ENCODE measurements at places on chromosomes 7 and 10.

DNA sequence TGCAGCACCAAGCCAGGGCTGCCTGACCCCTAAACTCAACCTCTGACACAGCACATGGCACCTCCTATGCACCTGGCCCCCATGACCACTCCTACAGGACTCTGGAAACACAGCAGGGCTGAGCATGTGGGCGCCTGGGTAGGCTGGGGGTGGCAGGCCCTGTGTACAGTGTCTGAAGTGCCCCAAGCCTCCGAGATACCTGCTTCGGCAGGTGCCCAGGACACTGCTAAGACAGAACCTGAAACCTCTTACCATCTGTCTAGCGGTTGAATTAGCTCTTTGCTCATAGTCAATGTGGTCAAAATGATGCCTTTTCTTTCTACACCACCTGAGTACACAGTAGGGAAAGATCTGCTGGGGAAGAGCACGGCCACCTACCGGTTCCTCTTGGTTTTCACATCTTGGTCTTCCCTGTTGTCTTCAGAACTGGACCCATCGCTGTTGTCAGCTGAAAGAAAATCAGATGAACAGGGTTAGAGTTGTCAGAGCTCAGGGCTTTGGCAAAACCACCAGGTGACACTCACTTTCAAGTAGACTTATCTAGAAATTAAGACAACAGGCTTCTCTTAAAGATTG is 177.4 kb downstream of the TCERG1L start:
- no peak for DNase-seq

GRCh38 chr10:132524443-132525285 is 12.9 kb upstream of the INPP5A start:
- DNase-seq, result no peak

GRCh38 chr10:82660986-82661385 is 786.0 kb downstream of the NRG3 start:
- DNase-seq, result no peak

- DNase-seq, result peak; percentile 87
Measured at GRCh38 chr10:132023092-132023811, 41.5 kb upstream of the BNIP3 start.

GRCh38 chr7:96670338-96671289 is 39.0 kb downstream of the SEM1 start:
- no peak for DNase-seq

DNA sequence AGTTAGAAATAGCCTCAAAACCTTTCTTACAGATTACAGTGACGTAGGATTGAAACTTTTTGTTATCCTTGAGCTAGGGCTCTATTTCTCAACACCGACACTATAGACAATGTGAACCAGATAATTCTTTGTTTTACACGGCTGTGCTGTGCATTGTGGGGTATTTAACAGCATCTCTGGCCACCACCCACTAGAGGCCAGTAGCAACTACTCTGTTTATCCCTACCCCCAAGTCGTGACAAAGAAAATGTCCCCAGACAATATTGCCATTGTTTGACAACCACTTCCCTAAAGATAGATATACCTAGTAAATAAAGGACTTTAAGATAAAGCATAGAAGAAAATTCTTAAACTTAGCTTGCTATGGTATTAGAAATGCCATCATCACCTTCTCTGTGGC is 359.6 kb downstream of the ARL4A start:
- no peak for DNase-seq

DNA sequence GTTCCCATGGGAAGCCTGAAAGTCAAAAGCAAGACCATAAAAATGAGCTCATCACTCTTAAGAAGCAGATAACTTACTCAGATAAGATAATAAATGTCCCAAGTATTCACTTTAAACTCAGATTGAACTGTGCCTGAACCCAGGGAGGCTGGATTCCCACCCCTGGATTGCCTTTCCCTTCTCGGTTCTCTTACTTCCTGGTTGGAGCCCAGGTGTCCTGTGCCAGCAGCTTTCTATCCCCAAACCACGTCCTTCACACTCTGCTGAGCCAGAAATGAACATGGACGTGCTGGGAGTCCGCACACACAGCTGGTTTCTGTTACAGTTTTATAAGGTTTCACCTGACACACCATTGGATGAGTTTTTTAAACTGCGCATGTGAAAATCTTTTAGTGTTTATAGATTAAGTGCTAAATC is 636.2 kb upstream of the IGFBP3 start:
- DNase-seq, result no peak

GRCh38 chr10:75098902-75099673 is 12.4 kb upstream of the SAMD8 start:
- DNase-seq, result no peak

GRCh38 chr10:127908106-127908958 is 1.4 kb downstream of the PTPRE start:
- no peak for DNase-seq

- DNase-seq, result no peak
Measured at GRCh38 chr7:315516-316265, 25.7 kb downstream of the FOXL3 start.

DNA sequence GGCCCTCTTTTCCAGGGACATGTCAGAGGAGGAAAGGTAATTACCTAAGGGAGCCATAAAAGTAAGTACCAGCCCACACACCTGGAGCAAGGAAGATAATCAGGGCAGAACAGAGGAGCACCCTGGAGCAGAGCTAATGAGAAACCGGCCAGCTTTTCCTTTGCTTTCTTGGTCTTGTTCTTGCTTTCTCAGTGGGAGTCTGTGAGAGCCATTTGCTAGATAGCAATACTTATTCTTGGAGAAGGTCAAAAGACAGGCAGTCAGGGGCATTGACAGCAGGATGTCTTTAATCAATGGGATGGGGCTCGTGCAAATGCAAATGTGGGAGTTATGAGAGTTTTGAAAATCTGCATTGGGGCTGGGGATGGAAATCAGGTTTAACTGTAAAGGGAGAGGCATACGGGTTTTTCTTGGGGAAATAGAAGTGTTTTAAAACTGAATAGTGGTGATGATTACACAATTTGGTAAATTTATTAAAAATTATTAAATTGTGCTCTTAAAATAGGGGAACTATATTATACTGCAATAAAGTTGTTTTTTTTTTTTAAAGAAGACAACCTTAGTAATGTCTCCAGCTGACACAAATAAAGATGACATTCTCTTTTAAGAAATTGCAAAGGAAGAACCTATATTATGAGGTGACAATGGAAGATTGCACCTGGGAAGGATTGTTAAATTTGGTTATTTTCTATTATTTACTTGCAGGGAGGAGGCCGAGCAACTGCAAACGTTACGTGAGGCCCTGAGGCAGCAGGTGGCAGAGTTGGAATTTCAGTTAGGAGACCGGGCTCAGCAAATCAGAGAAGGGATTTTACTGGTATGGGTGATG is 35.6 kb upstream of the PPP1R17 start:
- no peak for DNase-seq

- DNase-seq, result no peak
Measured at GRCh38 chr10:42969909-42970308, 107.0 kb upstream of the RET start.

DNA sequence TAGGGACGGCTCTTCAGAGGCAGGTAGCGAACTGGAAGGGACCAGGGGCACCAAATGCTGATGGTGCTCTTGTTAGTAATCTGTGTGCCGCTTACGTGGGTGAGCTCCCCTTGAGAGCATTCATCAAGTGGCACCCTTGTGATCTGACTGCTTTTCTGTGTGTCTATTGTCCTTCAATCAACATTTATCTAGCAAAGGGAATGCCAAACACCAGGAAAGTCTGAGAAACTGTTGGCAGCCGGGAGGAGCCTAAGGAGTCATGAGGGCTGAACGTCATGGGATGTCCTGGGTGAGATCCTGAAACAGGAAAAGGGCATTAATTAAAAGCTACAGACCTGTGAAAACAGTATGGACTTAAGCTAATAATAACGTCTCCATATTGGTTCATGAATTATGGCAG is 733.1 kb downstream of the TYW1 start:
- no peak for DNase-seq

DNA sequence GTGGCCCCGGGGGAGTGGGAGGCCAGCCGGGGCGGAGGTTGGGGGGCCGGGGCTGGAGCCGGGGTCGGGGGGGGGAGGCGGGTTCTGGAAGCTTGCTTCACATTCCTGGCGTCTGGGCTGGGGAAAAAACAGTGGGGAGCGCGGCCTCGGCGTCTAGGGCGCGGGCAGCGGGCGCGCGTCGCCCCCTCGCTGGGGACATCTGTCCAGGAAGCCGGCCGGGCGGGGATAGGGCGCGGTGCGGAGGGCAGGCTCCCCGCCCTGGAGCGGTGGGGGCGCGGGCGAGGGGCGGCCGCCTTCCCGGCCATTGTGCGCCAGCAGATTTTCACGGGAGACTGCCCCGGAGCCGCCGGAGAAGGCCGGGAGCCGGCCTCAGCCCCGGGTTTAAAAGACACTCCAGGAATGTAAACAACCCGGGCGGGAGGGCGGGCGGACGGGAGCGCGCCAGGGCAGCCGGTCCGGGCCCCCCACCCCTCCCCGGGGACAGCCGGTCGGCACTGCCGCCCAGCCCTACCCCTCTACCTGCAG is 1.4 kb downstream of the ZMIZ1 start:
- DNase-seq, result peak; percentile 46

GRCh38 chr10:1267568-1267967 is 211.4 kb downstream of the WDR37 start:
- no peak for DNase-seq

DNA sequence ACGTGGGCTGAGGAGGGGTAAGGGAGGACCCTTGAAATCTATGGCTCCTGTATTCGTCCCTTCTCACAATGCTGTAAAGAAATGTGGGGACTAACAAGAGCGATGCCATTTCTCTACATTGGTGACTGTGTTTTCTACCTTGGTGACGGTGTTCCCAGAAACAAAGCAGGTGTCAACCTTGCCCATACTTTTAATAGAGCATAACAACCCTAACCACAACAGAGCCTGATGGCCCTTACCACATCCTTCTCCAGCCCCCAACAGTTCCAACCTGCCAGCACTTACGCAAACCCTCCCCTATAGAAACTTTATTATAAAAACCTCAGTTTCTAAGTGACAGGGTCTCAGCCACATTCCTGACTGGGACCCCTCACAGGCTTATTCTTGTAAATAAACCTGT is 28.2 kb upstream of the ADCYAP1R1 start:
- DNase-seq, result no peak

- no peak for DNase-seq
Measured at GRCh38 chr10:128854204-128854603, 612.8 kb upstream of the MGMT start.

DNA sequence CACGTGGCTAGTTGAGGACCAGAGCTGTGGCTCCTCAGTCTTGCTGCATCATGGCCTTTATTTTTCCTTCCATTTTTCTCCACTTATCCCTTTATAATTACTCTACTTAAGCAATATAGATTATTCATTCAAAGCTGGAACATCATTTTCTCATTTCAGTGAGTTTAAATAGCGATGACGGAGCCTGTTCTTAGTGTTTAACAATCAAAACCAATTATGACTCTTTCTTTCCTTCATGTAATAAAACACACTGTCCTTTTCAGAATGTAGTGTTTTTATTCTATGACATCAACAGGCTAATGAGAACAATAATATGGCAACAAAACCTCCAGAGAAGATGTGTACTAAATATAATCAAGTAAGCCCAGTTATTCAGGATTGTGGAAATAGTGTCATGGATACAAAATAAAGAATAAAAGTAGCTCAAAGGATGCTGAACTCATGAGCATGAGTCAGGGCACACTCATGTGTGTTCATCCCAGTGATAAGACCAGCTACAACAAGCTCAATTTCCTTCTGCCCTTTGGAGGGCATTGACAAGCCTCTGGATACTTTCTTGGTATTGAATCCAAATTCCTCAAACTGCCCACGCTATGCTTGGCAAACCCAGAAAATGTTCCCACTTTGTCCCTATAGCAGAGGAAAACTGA is 188.4 kb downstream of the CYP26A1 start:
- DNase-seq, result no peak

DNA sequence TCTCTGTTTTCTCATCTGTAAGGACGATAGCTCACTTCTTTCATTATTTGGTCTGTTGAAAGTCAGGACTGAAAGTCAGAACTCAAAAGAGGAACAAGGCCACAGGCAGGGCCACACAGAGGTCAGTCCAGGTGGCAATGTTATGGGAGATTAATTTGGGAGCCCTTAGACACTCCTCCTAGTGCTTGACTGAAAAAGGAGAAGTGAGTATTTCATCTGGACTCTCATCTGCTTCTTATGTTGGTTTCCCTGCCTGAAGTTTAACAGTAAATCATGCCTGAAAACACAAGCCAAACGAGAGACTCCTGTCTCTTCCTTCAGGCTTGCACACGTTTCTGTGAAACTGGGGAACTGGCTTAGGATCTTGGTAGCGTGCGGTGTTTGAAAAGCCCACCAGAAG is 248.5 kb downstream of the BUB3 start:
- DNase-seq, result no peak

DNA sequence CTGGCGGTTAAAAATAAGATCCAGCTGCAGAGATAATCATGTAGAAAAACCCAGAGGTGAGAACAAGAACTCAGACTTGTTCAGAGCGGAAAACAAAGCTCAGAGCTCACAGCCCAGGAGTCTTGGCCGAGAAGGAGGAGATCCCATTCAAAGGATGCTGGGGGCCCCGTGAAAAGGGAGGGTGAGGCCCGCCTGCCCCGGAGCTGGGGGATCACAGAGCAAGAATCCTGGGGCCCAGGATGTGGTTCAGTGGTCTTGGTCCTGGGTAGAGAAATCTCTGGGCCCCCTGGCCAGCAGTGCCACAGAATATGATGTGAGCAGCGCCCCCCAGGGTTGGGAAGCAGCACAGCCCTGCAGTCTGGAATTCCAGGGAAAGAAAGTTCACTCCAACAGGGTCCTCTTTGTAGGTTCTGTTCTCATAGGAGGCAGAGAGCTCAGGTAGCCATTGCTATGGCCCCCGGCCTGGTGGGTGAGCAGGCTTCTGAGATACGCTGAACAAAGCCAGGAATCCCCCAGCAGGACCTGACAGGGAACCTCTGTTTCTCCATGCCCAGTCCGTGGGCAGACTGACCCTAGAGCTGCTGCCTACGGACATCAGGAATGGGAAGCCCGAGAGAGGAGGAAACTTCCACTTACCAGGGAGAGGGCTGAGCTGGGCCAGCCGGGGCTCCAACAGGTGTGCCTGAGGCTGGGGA is 77.7 kb upstream of the GNA12 start:
- DNase-seq, result no peak

GRCh38 chr10:46001187-46001756 is 29.0 kb downstream of the TIMM23 start:
- DNase-seq, result no peak

- DNase-seq, result no peak
Measured at GRCh38 chr7:101630591-101630990, 1.5 kb upstream of the MYL10 start.

DNA sequence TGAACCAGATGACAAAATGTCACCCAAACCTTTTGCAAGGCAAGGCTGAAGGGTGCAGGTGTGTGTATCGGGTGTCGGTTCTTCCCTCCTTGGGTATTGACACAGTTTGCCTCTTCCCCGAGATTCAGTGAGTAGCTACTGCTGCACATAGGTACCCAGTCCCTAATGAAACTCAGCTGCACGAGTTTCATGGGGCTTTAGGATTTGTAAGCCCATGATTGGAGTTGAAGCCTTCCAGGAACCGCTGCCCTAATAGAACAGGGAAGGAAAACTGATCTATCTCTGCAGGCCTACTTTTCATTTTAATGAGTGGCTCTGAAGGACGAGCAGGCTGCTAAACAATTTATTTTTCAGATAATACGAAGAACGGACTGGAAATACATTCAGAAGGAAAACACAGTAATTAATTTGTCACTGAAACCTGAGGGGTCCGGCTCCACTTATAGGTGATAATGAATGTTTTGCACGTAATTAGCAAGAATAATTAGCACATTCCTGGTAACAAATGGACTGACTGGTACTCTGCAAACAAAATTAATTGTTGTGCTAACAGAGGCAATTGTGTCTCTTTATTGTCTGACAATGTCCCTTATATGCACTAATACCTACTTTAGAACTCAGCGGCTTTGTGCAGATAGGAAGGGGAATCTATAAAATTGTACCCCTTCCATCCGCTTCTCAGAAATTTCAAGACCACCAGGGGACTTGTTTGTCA is 49.6 kb upstream of the FZD8 start:
- DNase-seq, result no peak
